Endodermal cell (in vitro differentiated cells): ENCODE measurements at places on chromosomes 2 and 18. TPM values are rescaled to one million over a fixed set of nuclear protein-coding genes. Genes with fewer than 3 reads are reported as not detected.

DNA sequence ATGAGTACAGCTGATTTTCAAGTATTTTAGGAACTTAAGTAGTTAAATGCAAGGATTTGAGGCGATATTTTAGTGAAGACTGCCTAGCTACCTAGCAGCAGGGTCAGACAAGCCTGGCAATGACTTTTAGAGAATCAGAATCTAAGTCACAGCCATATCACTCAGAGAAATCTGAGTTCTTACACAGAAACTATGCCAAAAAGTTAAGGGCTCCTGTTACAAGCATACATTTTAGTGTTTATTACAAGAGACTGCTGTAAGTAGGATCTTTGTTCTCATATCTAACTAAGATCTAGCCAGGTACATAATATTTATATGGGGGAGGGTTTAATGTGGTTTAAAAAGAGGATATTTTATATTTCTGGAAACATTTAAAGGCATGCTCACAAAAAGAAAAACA, 37.5 kb downstream of the MAP4K3 start:
- H3K4me3 ChIP-seq: no peak overlapping the region
- no peaks in the 10 kb centered on the region for H3K27me3 ChIP-seq
- no peaks in the 10 kb centered on the region for H3K36me3 ChIP-seq
- H3K27ac ChIP-seq: no peak overlapping the region
- DNase-seq: no peak

The CXCR4 gene
- total RNA-seq: 454 and 496 TPM in 2 replicates

The ZNF521 gene
- total RNA-seq: 21.4 to 39.5 TPM (median 26.0 TPM) in 3 replicates

- H3K4me1 ChIP-seq: peaks cover 3% of the 10 kb centered on the region
- H3K27ac ChIP-seq: no peak overlapping the region
These were observed 69.7 kb upstream of the TMEM200C start for GRCh38 chr18:5964996-5965395.

DNA sequence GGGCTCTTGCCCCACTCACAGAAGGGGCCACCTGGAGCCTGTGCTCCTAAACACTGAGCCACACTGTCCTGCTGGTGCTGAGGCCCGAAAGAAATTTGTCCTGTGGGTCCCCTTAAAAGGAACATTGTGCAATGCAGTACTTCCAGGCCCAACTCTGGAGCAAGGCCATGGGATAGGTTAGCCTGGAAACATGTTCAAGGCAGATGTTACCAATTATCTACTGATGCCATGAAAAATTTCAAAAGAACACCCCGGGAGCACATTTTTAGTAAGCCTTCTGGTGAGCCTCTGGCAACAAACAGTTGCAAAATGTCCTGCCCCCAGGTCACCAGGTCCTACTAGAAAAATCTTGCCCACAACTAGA, 12.3 kb upstream of the PTMA start:
- no peak overlapping the region for H3K27ac ChIP-seq
- no peak overlapping the region for H3K4me3 ChIP-seq
- H3K36me3 ChIP-seq: no peaks in the 10 kb centered on the region
- no peak for DNase-seq

The INPP1 gene
- total RNA-seq: 1.6 to 2.6 TPM (median 1.7 TPM) in 3 replicates

The GNAL gene
- total RNA-seq: 37.9 to 42.0 TPM (median 40.9 TPM) in 3 replicates

The ADRA2B gene
- 2.3 to 3.8 TPM (median 3.5 TPM) in 3 replicates for total RNA-seq

DNA sequence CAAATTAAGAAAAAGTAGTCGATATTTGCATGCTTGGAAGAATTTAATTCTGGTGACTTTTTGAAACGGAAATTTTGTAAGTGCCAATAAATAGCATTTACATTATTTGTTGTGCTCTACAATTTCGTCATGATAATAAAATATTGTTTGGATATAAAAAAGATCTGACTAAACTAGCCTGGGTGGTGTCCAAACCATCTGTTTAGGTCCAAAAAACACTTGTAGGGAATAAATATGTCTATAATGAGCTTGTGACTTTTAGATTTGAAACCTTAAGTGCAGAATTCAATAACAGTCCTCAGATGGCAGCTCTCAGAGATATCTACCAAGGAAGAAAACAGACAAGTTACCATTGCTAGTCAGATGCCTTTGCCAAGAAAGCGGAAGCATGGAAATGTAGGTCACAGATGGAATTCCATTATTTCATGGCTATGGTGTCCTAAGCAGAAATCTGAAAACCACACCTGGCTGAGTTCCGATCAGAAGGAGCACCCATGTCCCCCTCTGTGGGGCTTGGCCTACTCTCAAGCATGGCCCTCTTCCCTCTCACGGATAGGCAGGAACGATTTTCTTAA, 731.1 kb downstream of the RNF144A start:
- no peak overlapping the region for H3K4me3 ChIP-seq
- no peak for DNase-seq
- H3K4me1 ChIP-seq: no peaks in the 10 kb centered on the region
- no peaks in the 10 kb centered on the region for H3K36me3 ChIP-seq

- peaks cover 11% of the 10 kb centered on the region for H3K4me1 ChIP-seq
- no peaks in the 10 kb centered on the region for H3K36me3 ChIP-seq
- H3K27me3 ChIP-seq: no peaks in the 10 kb centered on the region
- H3K4me3 ChIP-seq: peak overlapping the region; percentile 76
- no peak for DNase-seq
- peak overlapping the region; percentile 7 for H3K27ac ChIP-seq
These were observed 2.9 kb upstream of the PKDCC start for GRCh38 chr2:42044939-42045338.

DNA sequence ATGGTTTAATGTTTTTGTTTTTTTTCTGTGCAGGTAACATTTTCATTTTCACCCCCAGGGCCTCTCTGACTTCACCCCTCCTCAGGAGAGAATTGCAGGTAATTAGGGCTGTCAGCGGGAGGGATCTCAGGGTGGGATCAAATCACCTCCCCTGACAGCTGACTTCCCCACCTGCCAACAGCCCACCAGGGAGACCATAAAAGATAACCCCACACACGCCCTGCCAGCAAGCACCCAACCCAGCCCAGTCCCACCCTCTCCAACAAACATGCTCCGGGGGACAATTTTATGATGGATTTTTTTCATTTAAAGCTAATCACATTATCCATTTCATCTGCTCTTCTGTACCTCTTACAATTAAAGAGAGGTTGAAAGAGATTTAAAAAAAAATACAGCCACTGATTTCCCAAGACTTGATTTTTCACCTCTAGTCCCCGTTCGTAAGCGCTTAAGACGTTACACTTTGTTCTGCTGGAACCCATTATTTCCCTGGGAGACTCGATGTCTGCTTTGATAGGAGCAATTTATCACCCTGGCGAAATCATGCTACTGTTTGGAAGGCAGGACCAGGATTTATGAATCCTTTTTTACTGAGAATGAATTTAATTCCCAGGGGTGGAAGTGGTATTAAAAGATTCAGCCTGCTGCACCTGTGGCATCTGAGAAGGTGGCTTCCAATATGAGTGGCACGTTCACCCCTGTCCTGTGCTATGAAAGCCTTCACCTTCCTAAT, 232.9 kb upstream of the ID2 start:
- H3K27ac ChIP-seq: no peak overlapping the region
- no peak overlapping the region for H3K4me3 ChIP-seq
- H3K27me3 ChIP-seq: no peaks in the 10 kb centered on the region

DNA sequence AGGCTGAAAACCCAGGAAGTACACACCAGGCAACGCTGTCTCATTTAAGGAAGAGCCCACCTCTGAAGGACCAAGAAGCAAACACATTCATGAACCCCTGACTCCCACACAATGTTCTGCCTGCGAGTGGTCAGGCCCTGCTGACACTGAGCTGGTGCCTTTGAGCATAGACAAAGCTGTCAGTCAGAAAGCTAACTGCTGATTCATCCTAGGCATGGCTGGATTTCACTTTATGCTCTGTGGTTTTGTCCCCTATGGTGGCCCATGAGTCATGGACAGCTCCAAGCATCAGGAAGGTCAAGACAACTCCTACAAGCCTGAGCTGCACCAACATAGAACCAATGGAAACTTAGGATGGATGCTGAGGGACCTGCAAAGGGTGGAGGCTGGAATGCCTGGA, 78.9 kb downstream of the UXS1 start:
- H3K4me3 ChIP-seq: no peak overlapping the region
- no peaks in the 10 kb centered on the region for H3K27me3 ChIP-seq
- no peak for DNase-seq

DNA sequence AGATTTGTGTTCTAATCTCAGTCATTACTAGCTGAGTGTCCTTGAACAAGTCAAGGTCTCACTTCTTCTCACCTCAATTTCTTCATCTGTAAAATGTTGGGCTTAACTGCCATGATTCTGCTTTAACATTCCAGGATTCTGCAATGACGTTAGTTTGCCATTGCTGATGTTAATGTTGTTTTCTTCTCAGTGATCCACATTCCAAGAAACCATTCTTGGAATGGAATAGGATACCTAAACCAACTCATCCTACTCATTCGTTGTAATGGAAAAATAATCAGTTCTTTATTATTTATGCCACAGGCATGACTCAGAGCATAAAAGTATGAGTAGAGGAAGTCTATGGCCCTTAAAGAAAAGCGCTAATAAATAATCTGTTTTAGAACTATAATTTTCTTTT, 140.2 kb upstream of the ETAA1 start:
- no peak for DNase-seq
- no peaks in the 10 kb centered on the region for H3K36me3 ChIP-seq
- no peaks in the 10 kb centered on the region for H3K27me3 ChIP-seq
- no peak overlapping the region for H3K4me3 ChIP-seq

DNA sequence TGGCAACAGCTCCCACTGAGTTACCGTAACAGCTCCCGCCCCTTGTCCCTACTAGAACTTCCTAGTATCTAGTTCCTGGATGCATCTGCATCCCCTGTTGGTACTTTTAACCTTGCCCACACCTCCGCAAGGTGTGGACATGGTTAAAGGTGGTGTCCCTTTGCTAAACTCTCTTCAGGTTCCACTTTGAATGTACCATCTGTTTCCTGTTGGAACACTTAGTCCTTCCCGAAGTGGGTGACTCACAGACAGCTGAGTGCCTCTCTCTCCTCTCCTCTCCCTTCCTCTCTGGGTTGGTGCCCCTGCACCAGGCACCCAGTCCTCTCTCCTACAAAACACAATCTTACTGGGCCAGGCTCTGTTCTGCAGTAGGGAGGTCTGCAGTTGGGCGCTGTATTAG, 19.6 kb upstream of the REL start:
- H3K36me3 ChIP-seq: no peaks in the 10 kb centered on the region
- no peak overlapping the region for H3K4me3 ChIP-seq
- H3K27me3 ChIP-seq: no peaks in the 10 kb centered on the region
- no peak overlapping the region for H3K27ac ChIP-seq
- no peak for DNase-seq

The WDR43 gene
- 38.3 to 66.5 TPM (median 64.3 TPM) in 3 replicates for total RNA-seq

DNA sequence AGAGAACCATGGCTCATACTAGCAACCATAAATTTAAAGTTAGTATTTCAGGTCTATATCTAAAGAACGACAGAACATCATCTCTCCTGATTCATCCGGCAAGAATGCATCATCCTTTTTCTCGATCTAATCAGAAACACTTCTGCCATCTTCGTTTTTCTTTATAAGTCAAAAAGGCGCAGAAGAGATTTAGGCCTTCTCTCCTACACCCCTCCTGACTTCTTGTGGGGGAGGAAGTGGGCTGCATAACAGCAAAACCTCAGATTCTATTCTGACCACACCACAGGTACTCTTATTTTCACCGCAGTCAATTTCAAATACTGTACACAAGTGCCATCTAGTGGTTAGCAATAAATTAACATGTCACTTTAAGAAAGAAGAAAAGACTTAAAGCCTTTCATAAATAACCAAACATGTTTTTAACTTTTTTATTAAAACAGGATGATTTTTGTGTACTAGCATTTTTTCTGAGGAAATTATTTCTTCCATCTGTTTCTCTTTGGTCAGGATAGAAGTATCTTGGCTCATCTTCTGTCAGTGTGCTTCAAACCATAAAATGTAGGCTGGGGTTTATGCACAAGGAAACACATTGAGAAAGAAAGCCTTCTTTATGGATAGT, 48.4 kb upstream of the PIK3C3 start:
- no peak overlapping the region for H3K4me3 ChIP-seq
- H3K27ac ChIP-seq: no peak overlapping the region
- H3K4me1 ChIP-seq: peaks cover 3% of the 10 kb centered on the region
- peaks cover 26% of the 10 kb centered on the region for H3K27me3 ChIP-seq

The TLX2 gene
- total RNA-seq: 0.27 to 0.53 TPM in 2 of 3 replicates, not detected in the other

GRCh38 chr2:149860276-149860921, 272.8 kb upstream of the MMADHC start:
- no peaks in the 10 kb centered on the region for H3K4me1 ChIP-seq
- no peak overlapping the region for H3K4me3 ChIP-seq
- DNase-seq: no peak
- no peaks in the 10 kb centered on the region for H3K36me3 ChIP-seq

DNA sequence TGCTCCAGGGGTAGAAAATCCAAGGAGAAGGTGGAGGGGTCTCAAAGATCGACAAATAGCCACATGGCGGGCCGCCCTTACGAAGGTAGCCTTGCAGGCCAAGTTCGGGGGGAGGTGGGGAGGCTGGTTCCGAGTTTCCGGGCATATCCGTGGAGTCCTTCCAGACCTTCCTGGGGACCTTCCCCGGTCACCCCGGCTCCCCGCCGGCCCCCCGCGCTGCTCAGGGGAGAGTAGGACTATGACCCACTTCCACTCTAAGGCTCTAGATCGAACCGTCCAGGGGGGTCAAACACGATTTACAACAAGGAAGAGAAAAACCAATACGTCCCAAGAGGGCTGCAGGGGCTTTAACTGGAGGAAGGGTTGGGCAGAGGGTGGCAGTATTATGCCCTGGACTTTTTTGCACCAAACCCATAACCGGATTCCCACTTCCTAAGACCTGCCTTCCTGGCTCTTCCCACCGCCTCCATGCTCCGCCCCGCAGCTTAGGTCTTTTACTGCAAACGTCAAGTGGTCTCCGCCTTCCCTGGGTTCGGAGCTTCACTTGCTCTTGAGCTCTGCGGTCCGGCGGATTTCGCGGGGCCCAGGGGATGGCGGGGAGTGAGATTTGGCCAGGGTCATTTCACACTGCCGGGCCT, 779 bp upstream of the LYPD6 start:
- H3K27ac ChIP-seq: no peak overlapping the region
- H3K4me1 ChIP-seq: no peaks in the 10 kb centered on the region
- H3K27me3 ChIP-seq: peaks cover 27% of the 10 kb centered on the region
- H3K4me3 ChIP-seq: peak overlapping the region; percentile 84
- peak; percentile 91 for DNase-seq

DNA sequence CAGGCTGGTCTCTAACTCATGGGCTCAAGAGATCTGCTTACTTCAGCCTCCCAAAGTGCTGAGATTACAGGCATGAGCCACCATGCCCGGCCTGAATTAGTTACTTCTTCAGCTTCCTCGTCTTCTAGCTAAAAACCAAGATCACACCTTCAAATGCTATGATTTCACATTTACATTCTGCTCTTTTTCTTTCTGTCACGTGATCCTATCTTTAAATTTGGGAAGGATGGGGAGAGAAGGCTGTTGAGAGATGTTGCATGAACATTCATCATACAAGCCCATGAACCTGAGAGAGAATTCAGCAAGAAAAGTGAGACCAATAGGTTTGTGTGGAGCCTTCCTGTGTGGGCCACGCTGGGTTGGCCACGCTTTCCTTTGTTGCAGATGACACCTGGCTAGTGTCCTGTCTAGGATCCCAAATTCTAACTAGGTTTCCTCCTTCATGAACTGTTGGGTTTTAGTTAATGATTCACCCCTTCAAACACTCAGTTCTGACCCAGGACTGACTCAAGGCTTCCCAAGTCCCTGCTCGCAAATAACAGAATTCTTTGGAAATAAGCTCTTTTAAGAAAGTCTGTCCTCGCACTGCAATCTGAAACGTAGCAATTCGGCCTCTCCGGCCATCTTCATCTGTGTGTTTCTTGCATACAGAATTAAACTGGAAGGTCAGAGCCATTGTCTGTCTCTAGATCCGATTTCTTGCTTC, 57.3 kb upstream of the CREB1 start:
- H3K27me3 ChIP-seq: no peaks in the 10 kb centered on the region
- DNase-seq: no peak
- H3K4me1 ChIP-seq: peaks cover 9% of the 10 kb centered on the region
- peak overlapping the region; percentile 9 for H3K27ac ChIP-seq

GRCh38 chr2:26170795-26171194, 2.1 kb upstream of the GAREM2 start:
- DNase-seq: peak; percentile 49
- H3K4me3 ChIP-seq: no peak overlapping the region
- H3K27me3 ChIP-seq: peaks cover 20% of the 10 kb centered on the region
- H3K4me1 ChIP-seq: no peaks in the 10 kb centered on the region
- H3K27ac ChIP-seq: no peak overlapping the region
- H3K36me3 ChIP-seq: no peaks in the 10 kb centered on the region
